Glutamatergic neuron (in vitro differentiated cells): ENCODE measurements at places on chromosomes 1 and 21. TPM values are rescaled to one million over a fixed set of nuclear protein-coding genes. Genes with fewer than 3 reads are reported as not detected.

UMODL1 gene
- not detected for total RNA-seq

MNDA gene
- total RNA-seq, result not detected

PPIAL4G gene
- total RNA-seq, result 0.61 TPM

DNA sequence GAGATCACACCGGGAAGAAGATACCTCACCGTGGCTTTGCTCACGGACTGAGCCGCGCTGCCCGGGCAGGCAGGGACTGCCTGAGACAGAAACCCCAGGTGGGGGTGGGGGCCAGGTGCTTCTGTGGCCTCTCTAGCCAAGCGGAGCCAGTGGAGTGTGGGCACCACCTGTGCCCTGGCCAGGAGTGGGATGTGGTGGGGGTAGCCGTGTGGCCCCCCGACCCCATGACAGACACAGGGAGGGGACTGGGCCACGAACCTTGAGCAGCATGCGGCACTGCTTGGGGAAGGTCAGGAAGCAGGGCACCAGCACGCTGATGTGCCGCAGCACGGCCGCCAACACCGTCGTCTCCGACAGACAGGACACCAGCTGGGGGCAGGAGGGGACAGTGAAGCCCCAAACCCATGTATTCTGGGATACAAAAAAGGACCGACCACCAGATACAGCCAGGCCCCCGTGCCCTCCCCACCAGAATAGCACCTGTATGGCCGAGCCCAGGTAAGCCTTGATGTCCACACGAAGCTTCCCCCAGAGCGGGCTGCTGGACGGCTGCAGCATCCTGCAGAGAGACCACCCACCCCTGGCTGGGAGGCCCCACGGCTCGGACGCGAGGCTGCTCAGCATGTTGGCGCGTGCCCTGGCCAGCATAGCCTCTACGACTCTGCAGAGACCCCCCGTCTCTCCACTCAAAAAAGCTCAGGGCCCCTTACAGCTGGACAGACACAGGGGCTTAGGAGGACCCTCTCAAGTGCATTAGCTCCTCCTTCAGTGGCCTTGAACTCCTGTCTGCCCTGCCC lies 5.3 kb downstream of the NOC2L start:
- no peak for DNase-seq

- DNase-seq, result no peak
Measured at GRCh38 chr1:93735722-93736121, 54.1 kb upstream of the BCAR3 start.

DNA sequence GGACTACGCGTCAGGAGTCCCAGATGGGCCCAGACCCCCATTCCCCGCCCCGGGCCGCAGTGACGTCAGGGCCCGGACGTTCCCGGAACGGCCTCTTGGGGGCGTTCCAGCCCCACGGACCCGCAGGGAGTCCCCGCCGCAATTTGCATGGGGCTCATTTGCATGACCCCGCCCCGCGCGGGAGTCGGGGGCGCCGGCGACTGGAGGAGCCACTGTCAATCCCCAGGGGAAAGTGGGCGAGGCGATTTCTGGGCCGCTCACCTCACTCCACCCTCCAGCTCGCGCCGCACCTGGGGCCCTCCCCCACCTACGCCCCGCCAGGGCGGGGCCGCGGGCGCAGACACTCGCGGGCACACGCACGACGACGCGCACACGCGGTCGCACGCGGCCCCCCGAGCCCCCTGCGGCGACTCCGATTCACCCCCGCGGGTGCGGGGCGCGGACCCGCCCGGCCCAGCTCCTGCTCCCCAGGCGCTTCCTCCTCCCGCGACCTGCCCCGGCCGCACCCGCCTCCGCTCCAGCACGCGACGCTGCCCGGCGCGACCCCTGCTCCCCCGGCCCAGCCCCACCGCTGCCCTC lies 13.2 kb downstream of the AGRN start:
- DNase-seq, result peak; percentile 97

DNA sequence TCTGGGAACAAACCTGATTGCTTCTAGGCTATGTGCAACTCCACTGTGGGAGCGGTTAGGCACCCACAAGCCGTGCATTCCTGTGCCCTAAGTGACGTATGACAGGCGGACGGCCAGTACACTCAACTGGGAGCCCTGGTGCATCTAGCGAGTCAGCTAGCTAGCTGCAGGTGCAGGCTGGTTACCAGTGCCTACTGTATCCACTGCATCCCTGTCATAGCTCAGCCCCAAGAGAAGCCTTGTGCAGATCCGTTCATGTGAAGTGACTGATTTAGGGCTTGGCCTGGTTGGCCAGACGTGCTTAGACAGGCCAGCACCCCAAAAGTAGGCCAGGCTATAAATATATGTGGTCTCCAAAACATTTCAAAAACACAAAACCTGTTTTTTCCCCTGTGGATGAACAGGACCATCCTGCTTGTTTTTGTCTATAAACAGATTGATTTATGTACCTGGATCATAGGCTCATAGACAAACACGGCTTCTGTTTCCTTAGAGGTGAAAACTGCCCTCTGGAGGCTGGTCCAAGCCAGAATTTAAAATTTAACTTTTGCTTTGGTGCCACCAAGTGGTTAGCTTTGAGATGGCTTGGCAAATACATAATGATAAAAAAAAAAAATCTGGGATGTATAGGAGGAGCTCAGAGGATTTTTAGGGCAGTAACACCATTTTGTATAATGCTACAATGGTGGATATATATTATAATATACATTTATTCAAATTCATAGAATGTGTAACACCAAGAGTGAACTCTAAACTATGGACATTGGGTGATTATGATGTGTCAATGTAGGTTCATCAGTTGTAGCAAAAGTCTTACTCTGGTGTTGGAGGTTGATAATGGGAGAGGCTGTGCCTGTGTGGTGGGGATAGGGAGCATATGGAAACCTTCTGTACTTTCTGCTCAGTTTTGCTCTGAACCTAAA lies 68.5 kb downstream of the GIPC2 start:
- peak; percentile 39 for DNase-seq

DNA sequence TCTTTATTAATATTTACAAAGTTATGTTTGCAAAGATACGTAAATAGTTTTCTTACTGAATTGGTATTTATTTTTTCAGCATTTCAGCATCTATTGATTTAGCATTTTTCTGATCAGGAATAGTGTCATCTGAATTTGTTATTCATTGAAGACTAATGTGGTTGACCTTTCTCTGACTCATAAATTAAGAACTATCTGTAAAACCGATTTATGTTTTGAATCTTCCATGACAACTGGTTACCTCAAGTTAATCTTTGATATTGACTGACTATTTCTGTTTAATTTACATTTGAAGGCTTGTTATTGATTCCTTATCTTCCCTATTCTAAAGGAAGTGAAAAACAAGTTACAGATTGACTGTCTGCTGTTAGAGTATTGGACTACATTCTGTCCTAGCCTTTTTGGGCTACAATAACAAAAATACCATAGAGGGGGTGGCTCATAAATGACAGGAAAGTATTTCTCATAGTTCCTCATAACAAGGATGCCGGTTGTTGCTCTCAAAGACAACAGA lies 1131.4 kb downstream of the PLA2G4A start:
- DNase-seq, result no peak

DNA sequence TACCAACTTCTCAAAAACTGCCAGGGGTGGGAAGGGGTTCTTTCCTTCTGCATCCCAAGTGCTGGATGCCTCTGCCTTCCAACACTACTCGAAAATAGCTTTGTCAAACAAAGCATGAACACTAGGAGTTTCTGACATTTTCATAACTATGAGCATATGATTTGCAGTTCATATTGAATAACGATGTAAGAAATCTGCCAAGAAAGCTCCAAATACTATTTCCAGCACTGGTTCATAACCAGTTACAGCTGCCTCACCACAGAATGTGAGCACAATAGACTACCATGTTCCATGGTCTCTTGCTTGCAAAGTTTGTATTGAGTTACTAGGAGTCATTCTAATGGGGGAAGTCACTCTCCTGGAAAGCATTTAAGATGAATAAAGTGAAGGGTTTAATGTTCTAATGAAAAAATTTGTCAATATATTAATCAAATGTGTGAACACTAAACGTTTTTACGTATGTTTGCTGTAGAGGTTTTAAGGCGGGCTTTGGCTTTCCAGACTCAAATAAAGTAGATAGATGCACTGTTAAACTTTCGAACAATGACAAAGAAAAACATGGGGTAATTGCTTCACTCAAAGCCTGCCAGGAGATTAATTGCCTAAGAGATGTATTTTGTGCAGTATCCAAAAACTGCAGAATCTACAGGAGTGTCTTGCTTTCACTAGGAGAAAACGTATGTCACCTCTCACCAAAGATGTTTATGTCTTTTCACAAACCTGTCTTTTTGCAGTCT lies 78.6 kb upstream of the UBE2U start:
- DNase-seq, result no peak

GRCh38 chr1:84743896-84744295 lies 53.6 kb upstream of the SSX2IP start:
- DNase-seq, result no peak

DNA sequence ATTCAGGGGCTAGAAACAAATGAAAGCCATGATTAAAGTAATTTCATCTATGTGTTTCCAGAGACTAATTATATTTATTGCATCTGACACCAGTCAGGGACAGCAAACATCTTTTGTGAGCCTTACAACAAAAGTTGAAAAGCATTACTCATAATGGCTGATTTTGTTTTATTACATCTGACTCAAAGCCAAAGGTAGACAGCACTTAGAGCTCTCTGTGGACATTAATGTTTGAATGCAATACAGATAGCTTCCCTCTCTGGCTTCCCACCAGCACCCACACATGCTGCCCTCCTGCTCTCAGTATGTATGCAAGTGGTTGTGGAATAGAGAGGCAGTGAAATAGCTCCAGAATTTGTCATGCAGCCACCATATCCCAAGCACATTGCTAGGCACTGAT lies 198.7 kb downstream of the SETD4 start:
- DNase-seq, result no peak

- DNase-seq, result no peak
Measured at GRCh38 chr1:180157576-180158057, 2.9 kb downstream of the QSOX1 start.

DNA sequence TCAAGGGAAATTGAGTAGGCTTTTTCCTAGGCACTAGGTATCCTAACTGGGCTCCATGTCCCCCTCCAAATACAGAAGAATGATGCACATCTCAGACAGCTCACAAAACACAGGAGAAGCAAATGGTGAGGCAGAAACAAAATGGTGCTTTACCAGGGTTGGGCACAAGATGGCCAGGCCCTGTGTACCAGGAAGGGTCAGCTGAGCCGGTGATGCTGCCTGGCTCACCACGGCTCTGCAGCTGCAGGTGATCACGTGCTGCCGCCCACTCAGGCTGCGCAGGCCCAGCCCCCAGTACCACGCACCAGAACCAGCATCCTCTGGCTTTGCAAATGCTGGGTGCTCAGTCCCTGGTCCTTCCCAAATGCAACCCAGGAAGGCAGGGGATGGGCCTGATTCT lies 993 bp upstream of the DSCAM start:
- DNase-seq, result peak; percentile 31

GRCh38 chr1:101191049-101191448 lies 45.8 kb upstream of the S1PR1 start:
- no peak for DNase-seq

DNA sequence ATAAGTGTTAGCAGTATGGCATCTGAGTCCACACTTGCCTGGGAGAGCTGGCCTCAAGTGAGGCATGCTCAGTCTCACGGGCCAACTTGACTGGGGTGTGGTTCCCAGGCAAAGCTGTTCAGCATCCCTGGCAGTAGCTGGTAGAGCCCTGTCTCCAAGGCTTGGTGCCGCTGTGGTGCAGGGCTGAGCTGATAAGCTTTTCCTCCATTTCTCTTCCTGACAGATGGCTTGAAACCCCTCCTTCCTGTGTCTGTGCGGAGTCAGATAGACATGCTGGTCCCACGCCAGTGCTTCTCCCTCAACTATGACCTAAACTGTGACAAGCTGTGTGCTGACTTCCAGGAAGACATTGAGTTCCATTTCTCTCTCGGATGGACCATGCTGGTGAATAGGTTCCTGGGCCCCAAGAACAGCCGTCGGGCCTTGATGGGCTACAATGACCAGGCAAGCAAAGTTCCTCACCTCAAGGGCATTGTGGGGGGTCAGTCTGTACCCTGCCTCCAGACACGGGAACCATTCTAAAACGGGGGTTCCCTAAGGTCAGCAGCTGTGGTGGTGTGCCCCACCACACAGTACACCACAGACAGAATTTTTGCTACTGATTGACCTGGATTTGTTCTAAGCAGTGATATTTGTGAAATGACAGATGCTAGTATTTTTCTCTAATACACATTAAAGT lies 13.7 kb upstream of the MIIP start:
- no peak for DNase-seq

DNA sequence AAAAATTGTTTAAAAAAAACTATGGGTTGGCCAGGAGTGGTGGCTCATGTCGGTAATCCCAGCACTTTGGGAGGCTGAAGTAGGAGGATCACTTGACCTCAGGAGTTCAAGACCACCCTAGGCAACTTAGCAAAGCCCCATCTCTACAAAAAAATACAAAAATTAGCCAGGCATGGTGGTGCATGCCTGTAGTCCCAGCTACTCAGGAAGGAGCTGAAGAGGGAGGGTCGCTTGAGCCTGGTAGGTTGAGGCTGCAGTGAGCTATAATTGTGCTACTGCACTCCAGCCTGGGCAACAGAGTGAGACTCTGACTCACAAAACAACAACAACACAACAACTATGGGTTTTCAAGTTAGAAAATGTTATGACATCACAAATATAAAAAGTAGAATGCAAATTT lies 16.4 kb downstream of the SLAMF7 start:
- no peak for DNase-seq

DNA sequence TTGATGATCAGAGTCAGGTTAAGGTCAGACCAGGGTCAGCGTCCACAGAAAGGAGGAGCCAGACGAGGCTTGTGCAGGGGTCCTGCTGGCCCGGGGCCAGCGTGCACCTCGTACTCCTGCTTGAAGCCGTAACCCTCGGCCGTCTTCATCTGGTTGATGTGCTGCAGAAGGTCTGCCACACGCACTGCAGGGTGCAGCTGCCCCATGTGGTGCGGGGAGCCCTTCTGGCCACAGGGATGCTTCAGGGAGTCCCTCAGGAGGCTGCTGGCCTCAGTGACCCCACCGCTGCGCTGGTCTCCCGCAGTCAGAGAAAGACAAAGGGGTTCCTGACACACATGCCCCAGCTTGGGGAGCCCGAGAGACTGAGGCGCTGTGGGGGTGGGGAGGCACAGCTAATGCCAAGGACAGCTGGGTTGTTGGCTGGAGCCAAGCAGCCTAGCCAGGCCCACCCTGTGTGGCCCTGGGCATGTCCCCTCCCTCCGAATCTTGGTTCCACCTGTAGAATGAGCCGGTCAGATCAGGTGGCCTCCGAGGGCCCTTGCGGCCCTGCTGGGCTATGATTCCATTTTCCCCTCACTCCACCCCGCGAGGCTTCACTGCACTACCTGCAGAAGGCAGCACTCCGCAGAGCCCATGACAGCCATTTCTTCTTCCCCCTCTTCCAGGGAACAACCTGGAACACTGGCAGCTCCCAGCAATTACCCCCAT lies 251.9 kb downstream of the PTPRU start:
- no peak for DNase-seq
